ENCODE measurements at places on chromosomes 5 and 9. TPM values are rescaled to one million over a fixed set of nuclear protein-coding genes. Genes with fewer than 3 reads are reported as not detected.

GRCh38 chr9:35538361-35539234 is 48.7 kb downstream of the RUSC2 start:
- no peak overlapping the region for H3K4me3 ChIP-seq
- no peaks in the 10 kb centered on the region for H3K4me1 ChIP-seq
- peaks cover 2% of the 10 kb centered on the region for H3K27me3 ChIP-seq

DNA sequence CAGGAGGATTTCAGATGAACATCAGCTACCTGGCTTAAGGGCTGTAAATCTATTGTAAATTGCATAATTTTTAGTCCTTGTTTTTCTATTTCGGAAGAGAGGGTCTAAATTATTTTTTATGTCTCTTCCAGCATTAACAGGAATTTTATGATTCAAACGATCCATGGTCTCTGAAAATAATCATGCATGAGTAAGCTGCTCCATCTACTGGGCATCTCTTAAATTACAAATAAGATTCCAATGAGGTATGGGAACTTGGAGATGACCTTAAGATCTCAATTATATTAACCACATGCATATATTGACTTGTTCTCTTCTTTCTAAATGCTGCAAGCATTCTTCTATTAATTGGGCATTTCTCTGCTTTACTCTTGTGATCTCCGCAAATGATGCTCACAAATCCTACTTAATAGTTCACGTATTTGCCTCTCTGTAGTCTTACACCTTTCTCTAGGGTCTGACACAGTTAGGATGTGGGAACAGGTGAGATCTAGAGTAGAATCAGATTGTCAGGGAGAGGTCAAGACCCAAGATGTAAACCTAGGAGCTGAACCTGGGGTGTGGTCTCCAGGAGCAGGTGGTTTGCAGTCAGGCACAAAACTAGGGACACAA is 86.9 kb downstream of the NUDT12 start:
- no peak for DNase-seq
- H3K4me1 ChIP-seq, result no peaks in the 10 kb centered on the region
- no peaks in the 10 kb centered on the region for H3K36me3 ChIP-seq
- H3K27ac ChIP-seq, result no peak overlapping the region
- no peak overlapping the region for H3K4me3 ChIP-seq

DNA sequence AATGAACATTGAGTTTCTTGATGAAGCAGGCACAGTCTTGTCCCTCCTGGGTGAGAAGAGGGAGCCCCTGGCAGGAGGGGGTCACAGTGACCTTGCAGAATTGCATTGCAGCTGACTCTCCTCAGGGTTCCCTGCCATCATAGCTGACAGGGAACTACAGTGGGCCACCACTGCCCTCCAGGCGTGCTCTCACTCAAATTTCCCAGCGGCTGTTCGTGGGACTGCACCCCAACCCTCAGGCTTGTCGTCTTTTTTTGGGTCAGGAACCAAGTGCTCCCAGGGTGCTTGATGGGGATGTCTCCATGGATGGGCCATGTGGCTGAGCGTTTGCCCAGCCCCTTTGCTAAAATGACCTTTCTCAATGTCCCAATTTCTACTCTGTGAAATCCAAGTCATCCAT is 215.8 kb downstream of the MELK start:
- H3K36me3 ChIP-seq, result no peaks in the 10 kb centered on the region
- H3K27me3 ChIP-seq, result no peaks in the 10 kb centered on the region
- H3K4me3 ChIP-seq, result no peak overlapping the region
- DNase-seq, result no peak
- H3K4me1 ChIP-seq, result no peaks in the 10 kb centered on the region

DNA sequence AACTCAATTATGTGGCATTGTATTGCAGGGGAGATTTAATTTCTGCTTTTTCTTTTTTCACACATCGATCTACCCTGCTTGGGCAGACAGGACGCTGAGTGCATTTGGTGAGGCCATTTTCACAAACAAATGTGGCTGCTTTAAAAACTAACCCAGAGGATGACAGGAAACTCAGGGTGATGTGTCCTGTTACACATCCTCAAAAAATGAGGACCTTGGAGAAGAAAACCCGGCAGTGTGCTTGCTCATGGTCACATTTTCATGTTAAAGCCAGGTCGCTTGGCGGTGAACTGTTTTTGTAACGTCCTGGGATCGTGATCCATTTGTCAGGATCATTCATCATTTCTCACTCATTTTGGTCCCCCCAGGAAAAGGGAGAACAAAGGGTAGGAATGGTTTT is 478.3 kb upstream of the ADAMTS16 start:
- no peak overlapping the region for H3K27ac ChIP-seq
- H3K4me1 ChIP-seq, result no peaks in the 10 kb centered on the region
- no peaks in the 10 kb centered on the region for H3K36me3 ChIP-seq
- no peaks in the 10 kb centered on the region for H3K27me3 ChIP-seq
- no peak overlapping the region for H3K4me3 ChIP-seq
- DNase-seq, result no peak

The CTXN3 gene
- not detected for total RNA-seq

The ZNF354C gene
- 7.3 TPM for total RNA-seq

The C5orf52 gene
- not detected for total RNA-seq

DNA sequence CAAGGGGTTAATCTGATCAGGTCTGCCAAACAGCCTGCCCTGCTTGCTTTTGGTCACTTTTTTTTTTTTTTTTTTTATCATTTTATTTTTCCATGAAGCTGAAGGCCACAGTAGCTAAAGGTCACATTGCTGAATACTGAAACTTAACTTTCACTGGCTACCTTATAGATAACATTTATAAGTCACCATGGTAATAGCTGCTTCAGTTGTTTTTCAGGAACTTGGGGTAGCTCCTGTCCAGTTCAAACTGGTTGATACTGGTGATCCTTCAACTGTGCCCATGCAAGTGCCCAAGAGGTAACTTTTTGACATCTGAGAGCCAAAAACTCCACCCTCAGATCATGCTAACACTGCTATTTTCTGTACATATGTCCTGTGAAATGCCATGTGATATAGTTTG is 68.3 kb upstream of the RGS7BP start:
- H3K27ac ChIP-seq, result no peak overlapping the region
- no peaks in the 10 kb centered on the region for H3K4me1 ChIP-seq
- no peak overlapping the region for H3K4me3 ChIP-seq
- no peak for DNase-seq
- no peaks in the 10 kb centered on the region for H3K27me3 ChIP-seq

The CCDC192 gene
- not detected for total RNA-seq

The ZNF366 gene
- total RNA-seq, result not detected

GRCh38 chr5:53590759-53591158 is 30.3 kb downstream of the NDUFS4 start:
- no peaks in the 10 kb centered on the region for H3K27me3 ChIP-seq
- no peak overlapping the region for H3K27ac ChIP-seq
- DNase-seq, result no peak
- no peaks in the 10 kb centered on the region for H3K36me3 ChIP-seq
- peaks cover 2% of the 10 kb centered on the region for H3K4me1 ChIP-seq
- H3K4me3 ChIP-seq, result no peak overlapping the region

Data from activated CD4-positive, alpha-beta T cell treated with anti-CD3 and anti-CD28 coated beads, Interleukin-2, amount 10 ng/mL, durations not matched to agents 7 days and 5 days (primary cell).